ENCODE measurements at places on chromosomes 4 and X.

- DNase-seq, result no peak
Measured at GRCh38 chr4:124450851-124451250, 261.7 kb downstream of the ANKRD50 start.

GRCh38 chrX:102968216-102968615, 31.1 kb downstream of the RAB40AL start:
- DNase-seq, result no peak

DNA sequence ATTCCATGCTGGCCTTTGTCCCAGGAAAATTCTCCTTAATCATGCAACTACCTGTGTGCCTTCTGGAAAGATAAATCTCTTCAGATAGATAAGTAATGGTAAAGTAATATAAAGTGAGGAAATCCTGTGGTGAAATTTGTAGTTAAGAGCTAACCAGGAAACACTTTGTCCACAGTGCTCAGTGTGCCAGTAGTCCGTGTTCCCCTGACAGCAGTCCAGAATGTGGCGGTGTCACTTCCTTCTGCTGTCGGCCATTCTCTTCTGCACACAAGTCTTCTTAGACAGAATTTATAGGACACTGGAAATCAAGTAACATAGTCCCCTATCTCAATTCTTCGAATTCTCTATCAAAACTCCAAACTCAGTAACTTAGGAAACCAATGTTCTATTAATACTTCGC, 5.7 kb upstream of the CXXC4 start:
- no peak for DNase-seq

GRCh38 chrX:129230850-129231512, 292.3 kb downstream of the SMARCA1 start:
- no peak for DNase-seq

All from activated effector memory CD4-positive, alpha-beta T cell treated with Interleukin-2 at 50 U/mL for 16 hours (primary cell).